Stimulated activated CD8-positive, alpha-beta memory T cell treated with anti-CD3 and anti-CD28 coated beads, Interleukin-7, amount 100 ng/mL, for 1 hour (primary cell): ENCODE measurements at places on chromosomes 4 and X.

- no peak for DNase-seq
Observed at GRCh38 chr4:118741301-118741855, 56.2 kb downstream of the METTL14 start.

- DNase-seq: no peak
Observed at GRCh38 chr4:83605744-83606172, 69.8 kb downstream of the GPAT3 start.

GRCh38 chr4:174396599-174397110, 112.9 kb downstream of the CEP44 start:
- DNase-seq: no peak

DNA sequence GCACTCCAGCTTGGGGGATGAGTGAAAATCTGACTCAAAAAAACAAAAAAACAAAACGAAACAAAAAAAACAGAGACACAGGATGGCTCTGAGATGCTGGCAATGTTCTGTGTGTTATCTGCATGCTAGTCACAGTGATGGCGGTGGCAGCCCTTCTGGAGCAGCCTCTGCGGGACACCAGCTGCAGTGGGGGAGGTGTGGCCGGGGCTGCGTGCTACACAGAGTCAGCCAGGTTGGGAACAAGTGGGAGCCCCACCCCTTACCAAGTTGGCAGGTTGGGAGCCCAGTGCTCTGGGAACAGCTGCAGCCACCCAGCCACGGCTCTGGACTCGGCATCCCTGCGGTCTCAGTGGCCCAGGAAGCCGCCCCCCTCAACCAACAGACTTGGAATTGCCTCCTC, 206.5 kb upstream of the ZFP42 start:
- no peak for DNase-seq

DNA sequence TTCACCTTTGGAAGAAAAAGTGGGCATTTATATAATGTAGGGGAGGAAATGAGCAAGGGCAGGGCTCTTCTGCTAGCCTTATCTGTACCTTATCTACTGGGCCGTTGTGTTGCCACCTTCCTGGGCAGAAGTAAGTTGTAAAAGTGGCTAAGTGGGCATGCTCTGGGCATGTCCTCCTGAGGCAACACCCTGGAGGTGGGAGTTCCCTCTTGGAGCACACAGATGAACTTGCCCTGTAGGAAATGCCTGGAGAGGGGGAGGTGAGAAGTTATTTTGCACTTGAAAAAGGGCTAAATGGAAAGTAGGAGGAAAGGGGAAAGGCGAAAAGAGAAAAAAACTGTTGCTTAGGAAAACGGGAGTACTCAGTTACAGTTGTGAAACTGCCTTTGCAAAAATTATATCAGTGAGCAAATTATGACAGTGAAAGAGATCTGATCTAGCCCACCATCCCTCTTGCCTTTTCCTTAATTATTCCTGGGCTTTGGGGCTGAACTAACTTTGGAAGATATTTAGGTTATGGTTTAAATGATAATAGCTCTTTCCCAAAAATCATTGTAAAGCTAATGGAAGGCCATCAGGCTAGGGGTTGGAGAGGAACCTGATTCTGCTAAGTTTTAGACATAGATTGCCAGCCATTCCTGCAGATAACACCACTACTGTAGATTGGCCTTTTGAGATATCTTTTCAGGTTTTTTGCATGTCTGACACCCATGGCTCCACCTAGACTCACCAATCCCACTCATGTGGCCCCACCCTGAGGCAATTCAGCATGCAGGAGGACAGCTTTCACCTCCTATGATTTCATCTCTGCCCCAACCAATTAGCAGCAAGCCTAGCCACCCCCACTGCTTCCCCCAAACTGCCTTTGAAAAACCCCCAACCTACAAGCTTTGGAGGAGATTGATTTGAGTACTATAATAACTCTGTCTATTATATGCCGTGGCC, 20.5 kb upstream of the ZNF81 start:
- DNase-seq: no peak

GRCh38 chrX:154717824-154718223, 33.1 kb downstream of the GAB3 start:
- DNase-seq: no peak

GRCh38 chr4:4559596-4559995, 17.7 kb upstream of the STX18 start:
- DNase-seq: no peak

DNA sequence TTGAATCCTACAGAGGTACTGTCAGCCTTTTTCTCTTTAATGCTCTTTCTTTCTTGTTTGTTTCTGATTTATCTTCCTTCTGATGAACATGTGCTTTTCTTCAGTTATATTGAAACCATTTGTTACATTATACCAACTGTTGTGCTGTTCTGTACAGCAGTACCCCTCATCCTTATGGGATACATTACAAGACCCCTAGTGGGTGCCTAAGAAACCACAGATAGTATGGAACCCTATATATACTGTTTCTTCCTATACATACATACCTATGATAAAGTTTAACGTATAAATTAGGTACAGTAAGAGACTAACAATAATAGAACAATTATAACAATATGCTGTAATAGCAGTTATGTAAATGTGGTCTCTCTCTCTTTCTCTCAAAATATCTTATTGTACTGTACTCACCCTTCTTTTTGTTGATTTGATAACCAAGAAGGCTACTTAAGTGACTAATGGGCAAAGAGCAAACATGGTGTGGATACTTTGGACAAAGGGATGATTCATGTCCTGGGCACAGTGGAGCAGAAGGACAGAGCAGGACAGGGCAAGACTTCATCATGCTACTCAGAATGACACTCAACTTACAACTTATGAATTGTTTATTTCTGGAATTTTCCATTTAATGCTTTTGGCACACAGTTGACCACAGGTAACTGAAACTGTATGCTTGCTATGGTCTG, 10.7 kb upstream of the YIPF7 start:
- DNase-seq: no peak

- no peak for DNase-seq
Observed at GRCh38 chr4:140595065-140595464, 26.3 kb upstream of the UCP1 start.

DNA sequence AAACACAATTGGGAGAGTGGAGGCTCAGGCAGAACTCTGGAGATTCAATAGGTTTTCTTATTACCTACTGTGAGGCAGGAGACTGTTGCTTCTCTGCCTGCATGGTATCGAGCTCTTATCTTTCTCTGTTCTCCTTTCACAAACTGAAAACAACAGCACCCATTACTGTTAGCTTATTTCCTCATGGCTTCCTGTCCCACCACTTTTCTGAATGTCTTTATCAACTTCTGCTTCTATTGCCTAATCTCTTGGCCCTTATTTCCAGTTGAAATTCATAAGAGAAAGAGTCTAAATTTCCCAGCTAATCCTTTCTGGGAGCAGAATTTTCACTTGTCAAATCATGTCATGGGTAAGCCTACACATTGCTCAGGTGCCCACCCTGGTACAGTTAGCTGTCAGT, 46.8 kb upstream of the NDST3 start:
- DNase-seq: no peak

GRCh38 chr4:2731907-2732317, 24.2 kb downstream of the TNIP2 start:
- DNase-seq: no peak

- no peak for DNase-seq
Observed at GRCh38 chr4:56271131-56271530, 116.2 kb downstream of the AASDH start.

DNA sequence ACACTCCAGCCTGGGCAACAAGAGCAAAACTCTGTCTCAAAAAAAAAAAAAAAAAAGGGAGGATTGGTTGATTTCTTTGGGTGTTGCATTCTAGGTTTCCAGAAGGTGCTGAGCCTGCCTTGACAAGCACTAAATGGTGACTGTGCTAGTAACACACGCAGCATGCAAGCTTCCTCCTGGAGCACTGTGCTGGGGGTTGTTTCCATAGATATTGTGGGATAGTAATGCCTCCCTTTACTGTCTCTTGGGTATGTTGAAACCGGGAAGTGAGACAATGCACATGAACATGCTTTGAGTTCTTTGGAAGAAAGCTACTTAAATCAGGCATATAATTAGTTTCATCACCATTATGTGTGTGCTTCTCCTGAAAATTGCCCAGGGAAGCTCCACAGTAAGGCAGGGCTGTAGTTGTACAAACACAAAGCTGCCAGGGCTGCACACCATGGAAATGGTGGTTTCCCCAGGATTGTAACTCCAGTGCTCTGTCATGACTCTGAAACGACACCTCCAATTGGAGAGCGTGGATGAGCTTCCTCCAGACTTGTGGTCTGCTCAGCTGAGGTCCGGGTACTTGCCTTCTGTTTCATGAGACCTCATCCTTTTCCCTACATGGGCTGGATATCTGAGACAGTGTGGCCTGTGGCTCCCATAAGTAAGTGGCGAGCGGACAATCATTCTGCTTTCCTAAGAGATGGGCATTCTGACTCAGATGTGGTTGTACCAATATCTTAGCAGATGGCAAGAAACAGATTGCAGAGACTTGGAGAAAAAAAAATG, 31.5 kb upstream of the STOX2 start:
- no peak for DNase-seq

DNA sequence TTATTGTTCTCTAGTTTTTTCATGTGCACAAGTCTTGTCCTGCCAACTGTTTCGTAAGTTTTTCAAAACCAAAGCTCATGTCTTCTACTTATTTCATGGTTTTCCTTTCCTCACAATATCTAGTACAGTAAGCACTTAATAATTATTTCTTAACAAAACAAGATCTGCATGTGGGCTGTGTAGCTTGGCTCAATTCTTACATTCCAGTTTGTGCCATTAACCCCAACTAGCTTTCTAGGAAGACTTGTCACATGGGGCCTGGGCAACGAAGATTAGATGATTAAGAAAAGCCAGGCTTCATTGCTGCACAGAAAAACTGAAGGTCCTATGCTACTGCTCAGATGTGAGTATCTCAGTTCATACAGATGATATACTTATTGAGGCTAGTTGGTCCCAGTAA, 155.3 kb upstream of the TEX13A start:
- no peak for DNase-seq

DNA sequence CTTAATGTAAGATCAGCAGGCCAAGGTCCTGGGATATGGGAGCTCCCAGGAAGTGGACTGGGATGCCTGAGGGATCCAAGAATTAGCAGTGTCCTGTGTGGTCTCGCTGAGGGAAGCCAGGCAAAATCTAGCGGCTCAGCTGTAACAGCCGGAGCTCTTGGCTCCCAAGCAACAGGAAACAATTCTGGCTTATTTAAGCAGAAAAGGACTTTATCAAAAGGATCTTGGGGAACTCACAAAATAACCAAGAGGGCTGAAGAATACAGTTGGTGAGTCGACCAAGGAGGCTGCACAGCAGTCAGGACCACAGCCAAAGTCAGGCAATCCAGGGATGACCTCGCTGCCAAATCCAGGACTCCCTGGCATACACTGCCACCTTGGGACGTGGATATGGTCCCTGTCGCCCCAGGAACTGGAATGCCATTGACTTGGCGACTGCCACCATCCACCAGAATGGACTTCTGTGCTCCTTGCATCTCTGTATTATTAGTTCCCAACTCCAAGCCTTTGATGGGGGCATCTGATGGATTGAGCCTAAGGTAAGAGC, 165.3 kb upstream of the BCOR start:
- DNase-seq: no peak

GRCh38 chrX:111100191-111100590, 4.2 kb downstream of the PAK3 start:
- no peak for DNase-seq

DNA sequence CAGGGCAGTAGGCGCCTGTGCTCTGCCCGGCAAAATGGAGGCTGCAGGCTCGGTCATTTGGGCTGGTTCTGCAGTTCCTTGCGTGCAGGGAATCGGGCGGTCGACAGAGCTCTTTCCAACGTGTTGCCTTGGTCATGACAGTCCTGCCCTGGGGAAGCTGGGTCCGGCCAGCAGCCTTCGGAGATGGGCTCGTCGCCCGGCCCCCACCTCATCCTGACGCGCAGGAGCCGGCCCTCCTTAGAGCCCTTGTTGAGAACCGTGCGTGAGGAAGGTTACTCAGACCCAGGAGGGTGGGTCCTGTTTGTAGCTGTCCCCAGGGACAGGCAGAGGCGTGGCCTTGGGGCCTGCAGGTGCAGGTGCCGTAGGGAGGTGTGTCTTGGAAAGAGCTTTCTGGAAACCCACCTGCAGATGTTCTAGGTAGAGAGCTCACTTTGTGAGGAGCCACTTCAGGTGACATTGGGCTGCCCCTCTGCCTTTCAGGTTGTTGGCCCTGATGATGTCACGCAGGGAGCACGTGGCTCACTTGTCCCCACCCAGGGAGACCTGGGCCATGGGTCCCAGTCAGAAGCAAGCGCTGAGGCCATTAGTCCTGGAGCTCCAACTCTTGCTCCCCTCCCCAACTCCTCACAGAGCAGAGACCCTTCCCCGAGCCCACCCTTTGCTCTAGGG, 15.2 kb upstream of the HGFAC start:
- DNase-seq: no peak

DNA sequence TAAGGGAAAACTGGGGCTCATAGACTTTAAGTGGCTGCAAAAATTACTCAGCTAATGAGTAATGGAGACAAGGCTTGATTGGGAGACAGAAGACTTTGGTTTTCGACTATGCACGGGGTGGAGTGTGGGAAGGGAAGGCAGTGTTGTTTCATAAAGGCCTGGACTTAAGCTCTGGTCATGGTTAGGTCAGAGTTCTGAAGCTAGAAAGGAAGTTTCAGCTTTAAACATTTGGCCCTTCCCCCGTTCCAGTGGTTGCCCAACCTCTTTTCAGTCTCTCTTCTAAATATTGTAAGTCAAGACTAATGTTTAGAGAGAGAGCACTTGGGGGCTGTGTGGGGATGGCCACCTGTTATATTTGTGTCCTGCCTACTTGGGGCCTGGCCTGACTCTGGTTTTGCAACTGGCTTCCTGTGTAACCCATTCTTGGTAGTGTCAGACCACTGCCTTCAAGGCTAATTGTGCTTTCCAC, 21.0 kb downstream of the MSN start:
- DNase-seq: no peak

DNA sequence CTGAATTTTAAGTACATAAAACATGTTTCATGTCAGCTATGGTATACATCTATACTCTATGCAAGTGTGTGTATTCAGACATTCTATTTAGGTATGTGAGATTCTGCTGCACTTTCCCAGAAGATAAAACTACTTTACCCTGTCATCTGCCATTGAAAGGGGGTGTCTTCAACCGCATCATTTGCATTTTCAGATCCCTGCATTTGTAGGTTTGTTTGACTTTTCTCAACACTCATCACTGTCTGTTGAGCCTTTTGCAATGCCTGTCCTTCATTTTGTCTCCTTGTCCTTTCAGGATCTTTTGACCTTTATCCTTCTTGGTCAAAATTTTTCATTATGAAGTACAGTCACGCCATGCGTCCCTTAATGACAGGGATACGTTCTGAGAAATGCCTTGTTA, 103.5 kb downstream of the TMA16 start:
- no peak for DNase-seq

DNA sequence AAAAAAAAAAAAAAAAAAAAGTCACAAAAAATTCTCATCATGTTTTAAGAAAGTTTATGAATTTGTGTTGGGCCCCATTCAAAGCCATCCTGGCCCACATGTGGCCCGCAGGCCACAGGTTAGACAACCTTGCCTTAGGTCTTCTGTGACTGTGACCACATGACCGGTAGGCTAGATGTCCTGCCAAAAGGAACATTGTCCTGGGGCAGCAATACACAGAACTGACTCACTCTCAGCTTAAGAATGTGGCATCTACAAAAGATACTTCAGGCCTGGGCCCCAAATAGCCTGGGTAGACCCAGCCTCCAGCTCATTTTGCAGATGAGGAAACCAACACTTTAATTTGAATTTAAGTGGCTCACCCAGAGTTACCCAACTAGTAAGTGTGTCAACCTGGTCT, 10.0 kb downstream of the AWAT2 start:
- DNase-seq: no peak

GRCh38 chrX:71533516-71533850, 579 bp downstream of the OGT start:
- no peak for DNase-seq
